Activated CD8-positive, alpha-beta T cell treated with anti-CD3 and anti-CD28 coated beads for 36 hours (primary cell): ENCODE measurements at places on chromosomes 7 and 10. TPM values are rescaled to one million over a fixed set of nuclear protein-coding genes. Genes with fewer than 3 reads are reported as not detected.

DNA sequence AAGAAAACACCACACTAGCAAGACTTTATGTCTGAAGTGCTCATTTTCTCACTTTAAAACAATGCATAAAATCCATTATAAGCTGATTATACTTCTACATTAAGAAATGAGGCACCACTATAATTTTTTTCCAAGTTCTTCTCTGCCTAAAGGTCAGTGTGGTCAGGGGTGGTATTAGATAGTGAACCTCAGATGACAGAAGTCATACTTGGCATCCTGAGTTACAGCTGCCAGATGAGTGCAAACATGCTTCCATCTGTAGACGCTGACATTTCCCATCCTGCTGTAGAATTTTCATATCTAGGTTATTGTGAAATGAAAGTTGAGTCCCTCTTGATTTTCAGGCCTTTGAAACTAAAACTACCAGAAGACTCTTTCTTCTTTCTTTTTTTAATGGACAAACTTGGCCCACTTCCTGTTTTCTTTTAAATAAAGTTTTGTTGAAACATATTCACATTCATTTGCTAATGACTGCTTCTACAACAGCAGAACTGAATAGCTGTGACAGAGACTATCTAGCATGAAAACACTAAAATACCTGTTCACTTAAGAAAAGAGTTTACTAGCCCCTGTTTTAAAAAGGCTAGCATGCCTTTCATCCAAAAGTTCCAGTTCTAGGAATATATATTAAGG, 900.8 kb downstream of the XPNPEP1 start:
- no peak for DNase-seq
- H3K4me3 ChIP-seq: no peak overlapping the region
- H3K4me1 ChIP-seq: no peaks in the 10 kb centered on the region
- H3K27ac ChIP-seq: no peak overlapping the region
- H3K27me3 ChIP-seq: no peaks in the 10 kb centered on the region

DNA sequence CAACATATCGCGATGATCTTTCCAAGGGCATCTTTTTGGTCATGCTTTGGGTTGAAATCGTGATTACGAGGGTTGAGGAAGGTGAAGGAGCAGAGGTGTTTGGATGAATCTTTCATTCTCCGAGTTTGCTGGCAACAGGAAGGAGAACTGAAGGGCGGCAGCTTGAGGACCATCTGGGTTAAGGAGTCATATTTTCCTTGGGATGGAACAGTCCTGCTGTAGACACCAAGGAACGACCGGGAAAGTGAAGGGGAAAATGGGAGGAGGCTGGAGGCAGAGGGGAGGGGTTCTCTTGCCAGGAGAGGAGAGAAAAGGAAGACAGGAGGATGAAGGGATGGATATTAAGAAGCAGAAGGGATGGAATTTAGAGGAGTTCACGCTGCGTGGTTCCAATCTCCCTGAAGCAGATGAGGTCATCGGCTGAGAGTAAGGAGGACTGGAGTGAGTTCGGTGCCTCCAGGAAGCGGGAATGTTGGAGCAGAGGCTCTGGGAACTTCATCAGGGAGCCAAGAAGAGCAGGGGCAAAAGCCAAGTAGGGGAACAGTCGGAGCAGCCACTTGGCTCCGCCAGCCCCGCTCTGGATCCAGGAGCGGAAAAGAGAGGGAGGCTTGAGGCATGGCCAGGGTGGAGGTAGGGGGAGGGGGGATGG, 116.6 kb upstream of the GALNT17 start:
- no peak overlapping the region for H3K27ac ChIP-seq
- DNase-seq: no peak
- H3K36me3 ChIP-seq: no peaks in the 10 kb centered on the region

GRCh38 chr10:50469288-50469687, 154.5 kb downstream of the SGMS1 start:
- H3K4me1 ChIP-seq: peaks cover 58% of the 10 kb centered on the region
- no peaks in the 10 kb centered on the region for H3K27me3 ChIP-seq
- no peak for DNase-seq
- no peak overlapping the region for H3K27ac ChIP-seq
- no peak overlapping the region for H3K4me3 ChIP-seq

- no peak overlapping the region for H3K27ac ChIP-seq
- H3K4me3 ChIP-seq: peak overlapping the region; percentile 55
- peaks cover 28% of the 10 kb centered on the region for H3K4me1 ChIP-seq
These were observed 4.2 kb downstream of the MKX start for GRCh38 chr10:27741173-27742091.

DNA sequence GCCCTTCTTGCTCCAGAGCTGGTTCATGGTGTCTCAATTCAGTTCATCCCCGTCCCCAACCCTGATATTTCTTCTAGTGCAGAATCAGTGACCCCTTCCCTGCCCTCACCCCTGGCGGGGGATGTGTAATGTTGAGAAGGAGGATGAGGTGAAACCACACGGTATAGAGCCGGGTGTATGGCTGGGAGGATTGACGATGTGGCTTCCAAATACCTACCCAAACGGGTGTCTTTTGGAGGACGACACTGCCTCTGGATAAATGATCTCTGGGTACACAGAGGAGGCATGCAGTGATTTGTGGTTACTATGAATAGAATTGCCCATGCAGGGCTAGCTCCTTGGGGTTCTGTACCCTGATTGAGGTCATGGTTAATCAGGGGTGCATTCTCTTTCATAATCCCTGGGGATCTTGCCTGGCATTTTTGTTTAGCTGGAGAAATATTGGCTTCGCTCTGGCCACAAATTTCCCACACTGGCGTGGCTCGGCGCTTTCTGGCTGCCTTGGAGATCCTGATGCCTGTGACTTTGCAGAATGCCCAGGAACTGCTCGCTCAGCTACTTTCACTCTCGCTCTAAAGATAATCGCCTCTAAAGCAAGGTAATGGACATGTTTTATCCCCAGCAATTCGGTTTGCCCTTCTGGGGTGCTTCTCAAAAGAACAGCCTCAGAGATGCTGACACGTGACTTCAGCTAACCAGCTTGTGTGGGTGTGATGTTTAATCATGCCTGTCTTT, 89.2 kb downstream of the RBM20 start:
- H3K36me3 ChIP-seq: no peaks in the 10 kb centered on the region
- peaks cover 22% of the 10 kb centered on the region for H3K27me3 ChIP-seq
- H3K4me3 ChIP-seq: no peak overlapping the region
- peaks cover 9% of the 10 kb centered on the region for H3K4me1 ChIP-seq
- H3K27ac ChIP-seq: no peak overlapping the region

- peak; percentile 46 for DNase-seq
- no peak overlapping the region for H3K4me3 ChIP-seq
- no peaks in the 10 kb centered on the region for H3K36me3 ChIP-seq
- peak overlapping the region; percentile 35 for H3K27ac ChIP-seq
- H3K27me3 ChIP-seq: no peaks in the 10 kb centered on the region
These were observed 9.0 kb downstream of the MTURN start for GRCh38 chr7:30143748-30144251.

Gene CYP17A1
- total RNA-seq: not detected

Gene ACBD7
- 1.6 TPM for total RNA-seq
